ENCODE measurements at places on chromosomes 1 and 21.
A peak's percentile ranks its signal among the peaks of the same experiment; 100 is the strongest.

GRCh38 chr1:1670866-1671265, 12.1 kb upstream of the CDK11B start:
- H3K4me3 ChIP-seq = no peak overlapping the region
- no peak overlapping the region for H3K27ac ChIP-seq
- DNase-seq = no peak

GRCh38 chr21:42421018-42421793, 17.5 kb downstream of the UBASH3A start:
- DNase-seq = no peak
- peak overlapping the region; percentile 59 for H3K27ac ChIP-seq
- H3K27me3 ChIP-seq = no peaks in the 10 kb centered on the region
- H3K4me3 ChIP-seq = no peak overlapping the region

GRCh38 chr21:45827881-45828579, 153.5 kb upstream of the COL6A1 start:
- H3K27ac ChIP-seq = peak overlapping the region; percentile 23
- H3K4me1 ChIP-seq = peaks cover 14% of the 10 kb centered on the region
- no peaks in the 10 kb centered on the region for H3K36me3 ChIP-seq
- H3K27me3 ChIP-seq = no peaks in the 10 kb centered on the region
- no peak for DNase-seq

- H3K27ac ChIP-seq = no peak overlapping the region
- no peak for DNase-seq
- H3K36me3 ChIP-seq = no peaks in the 10 kb centered on the region
These were observed 98.6 kb upstream of the KRTAP19-8 start for GRCh38 chr21:31136891-31137290.

- no peak for DNase-seq
- no peaks in the 10 kb centered on the region for H3K36me3 ChIP-seq
- no peaks in the 10 kb centered on the region for H3K27me3 ChIP-seq
- H3K4me3 ChIP-seq = no peak overlapping the region
These were observed 198.0 kb downstream of the GRIK3 start for GRCh38 chr1:36836196-36836883.

DNA sequence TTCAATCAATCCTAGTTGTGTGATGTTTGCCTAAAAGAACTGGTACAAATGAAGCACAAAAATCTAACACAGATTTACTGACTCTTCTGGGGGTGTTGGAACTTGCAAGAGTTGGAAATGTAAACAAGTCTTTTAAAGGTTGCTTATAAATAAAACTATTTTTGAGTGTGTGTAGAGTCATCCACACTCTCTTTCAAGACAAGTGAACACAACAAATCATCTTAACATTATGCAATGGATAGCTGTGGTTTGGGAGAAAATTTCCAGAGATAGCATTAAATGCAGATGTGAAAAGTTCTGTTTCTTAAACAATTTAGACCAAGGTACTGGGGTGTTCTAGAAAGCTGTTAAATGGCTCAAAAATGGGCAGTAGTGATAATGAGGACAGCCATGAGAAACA, 28.7 kb downstream of the C1orf87 start:
- no peak overlapping the region for H3K4me3 ChIP-seq
- no peaks in the 10 kb centered on the region for H3K36me3 ChIP-seq
- H3K4me1 ChIP-seq = no peaks in the 10 kb centered on the region
- DNase-seq = no peak
- H3K27me3 ChIP-seq = no peaks in the 10 kb centered on the region
- H3K27ac ChIP-seq = no peak overlapping the region

DNA sequence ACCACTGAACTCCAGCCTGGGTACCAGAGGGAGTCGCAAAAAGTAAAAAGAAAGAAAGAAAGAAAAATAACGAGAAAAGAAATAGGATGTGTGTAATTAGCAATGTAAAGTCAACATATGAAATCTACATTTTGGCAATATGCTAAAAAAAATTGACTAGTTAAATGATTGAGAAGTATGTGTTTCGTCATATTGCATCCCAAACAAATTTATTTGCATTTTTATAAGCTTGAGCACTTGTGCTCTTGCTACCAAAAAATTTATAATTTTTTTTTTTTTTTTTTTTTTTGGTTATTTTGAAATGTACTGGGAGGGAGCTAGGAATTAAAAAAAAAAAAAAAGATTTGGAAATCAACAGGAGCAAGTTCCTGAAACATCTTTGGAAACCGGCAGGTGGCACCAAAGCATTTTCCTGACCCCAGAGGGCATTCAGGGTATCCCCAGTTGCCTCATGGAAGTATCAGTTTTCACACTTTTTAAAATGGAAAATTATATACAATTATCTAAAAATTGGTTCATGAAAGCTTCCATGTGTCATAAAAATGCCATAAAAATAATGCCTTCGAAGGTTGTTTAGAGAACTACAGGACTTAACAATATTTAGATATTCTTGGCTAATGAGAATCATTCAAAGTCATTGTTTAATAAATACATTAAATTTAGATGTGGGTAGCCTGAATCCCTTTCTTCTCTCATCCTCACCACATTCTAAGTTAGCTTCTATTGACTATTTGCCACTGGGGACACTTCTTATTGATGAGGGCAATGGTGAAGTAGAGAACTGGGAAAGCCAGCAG, 4.8 kb upstream of the HEATR1 start:
- no peak for DNase-seq
- peaks cover 7% of the 10 kb centered on the region for H3K27me3 ChIP-seq
- peaks cover 3% of the 10 kb centered on the region for H3K4me1 ChIP-seq
- no peak overlapping the region for H3K4me3 ChIP-seq
- no peak overlapping the region for H3K27ac ChIP-seq
- H3K36me3 ChIP-seq = peaks cover 6% of the 10 kb centered on the region

GRCh38 chr1:3772027-3772714, 378 bp upstream of the SMIM1 start:
- peaks cover 12% of the 10 kb centered on the region for H3K4me1 ChIP-seq
- H3K27ac ChIP-seq = peak overlapping the region; percentile 58
- H3K4me3 ChIP-seq = peak overlapping the region; percentile 51
- peak; percentile 82 for DNase-seq

DNA sequence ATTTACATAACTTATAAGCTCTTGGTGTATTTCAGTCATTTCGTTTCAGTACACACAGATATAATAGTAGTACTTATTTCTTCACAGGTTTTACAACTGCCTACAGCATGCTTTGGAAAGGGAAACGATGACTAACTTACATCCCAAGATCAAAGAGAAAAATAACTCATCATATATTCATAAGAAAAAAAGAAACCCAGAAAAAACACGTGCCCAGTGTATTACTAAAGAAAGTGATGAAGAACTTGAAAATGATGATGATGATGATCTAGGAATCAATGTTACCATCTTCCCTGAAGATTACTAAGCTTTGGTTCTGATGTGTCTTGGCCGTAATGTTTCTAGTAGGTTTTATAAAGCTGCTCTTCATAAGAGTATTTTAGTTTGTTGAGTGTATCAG, 30.9 kb downstream of the TYW3 start:
- no peak overlapping the region for H3K27ac ChIP-seq
- H3K27me3 ChIP-seq = no peaks in the 10 kb centered on the region
- no peaks in the 10 kb centered on the region for H3K4me1 ChIP-seq
- H3K4me3 ChIP-seq = no peak overlapping the region
- H3K36me3 ChIP-seq = peaks cover 5% of the 10 kb centered on the region

- peaks cover 5% of the 10 kb centered on the region for H3K36me3 ChIP-seq
- H3K27ac ChIP-seq = peak overlapping the region; percentile 95
- no peaks in the 10 kb centered on the region for H3K27me3 ChIP-seq
- H3K4me3 ChIP-seq = peak overlapping the region; percentile 65
These were observed 464 bp downstream of the PARK7 start for GRCh38 chr1:7962014-7962335.

DNA sequence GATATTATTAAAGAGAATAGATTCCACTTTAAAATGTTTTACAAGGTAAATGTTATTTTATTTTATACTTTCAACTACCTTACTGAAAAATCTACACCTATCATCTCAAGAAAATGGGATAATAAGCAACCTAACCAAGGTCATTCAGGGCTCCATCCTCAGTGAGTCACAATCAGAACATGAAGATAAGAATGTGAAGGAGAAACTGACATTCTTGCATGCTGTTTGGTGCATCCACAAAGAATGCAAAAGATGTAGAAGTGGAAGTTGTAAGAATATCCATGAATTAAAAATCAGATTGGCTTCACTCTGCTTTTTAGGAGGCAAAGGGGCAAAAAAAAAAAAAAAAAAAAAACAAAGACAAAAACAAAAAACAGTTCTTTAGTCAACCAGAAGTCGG, 6.5 kb downstream of the WARS2 start:
- H3K27me3 ChIP-seq = no peaks in the 10 kb centered on the region
- H3K36me3 ChIP-seq = no peaks in the 10 kb centered on the region
- H3K4me3 ChIP-seq = no peak overlapping the region
- H3K27ac ChIP-seq = no peak overlapping the region
- H3K4me1 ChIP-seq = no peaks in the 10 kb centered on the region

DNA sequence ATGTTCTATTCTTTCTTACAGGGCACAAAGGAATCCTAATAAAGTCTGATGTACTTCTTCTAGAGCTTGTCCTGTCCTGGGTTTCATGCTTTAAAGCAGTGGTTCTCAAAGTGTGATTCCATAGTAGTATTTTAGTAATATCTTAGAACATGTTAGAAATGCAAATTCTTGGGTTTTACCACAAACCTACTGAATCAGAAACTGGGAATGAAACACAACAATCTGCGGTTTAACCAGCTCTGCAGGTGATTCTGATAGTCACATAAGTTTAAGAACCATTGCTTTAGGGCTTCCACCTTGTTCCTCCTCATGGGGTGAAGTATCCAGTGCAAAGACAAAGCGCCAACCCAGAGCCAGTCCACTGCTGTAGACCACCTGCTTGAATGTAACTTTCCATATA, 41.1 kb downstream of the NGF start:
- no peak overlapping the region for H3K27ac ChIP-seq
- no peaks in the 10 kb centered on the region for H3K36me3 ChIP-seq
- H3K27me3 ChIP-seq = no peaks in the 10 kb centered on the region
- no peaks in the 10 kb centered on the region for H3K4me1 ChIP-seq
- H3K4me3 ChIP-seq = no peak overlapping the region

- H3K36me3 ChIP-seq = peaks cover 40% of the 10 kb centered on the region
- H3K27ac ChIP-seq = peak overlapping the region; percentile 77
- peak overlapping the region; percentile 46 for H3K4me3 ChIP-seq
- no peaks in the 10 kb centered on the region for H3K27me3 ChIP-seq
- peaks cover 54% of the 10 kb centered on the region for H3K4me1 ChIP-seq
- DNase-seq = peak; percentile 21
These were observed 3.5 kb downstream of the MINDY1 start for GRCh38 chr1:151003180-151003579.

- H3K27ac ChIP-seq = no peak overlapping the region
- no peak for DNase-seq
- no peaks in the 10 kb centered on the region for H3K4me1 ChIP-seq
- no peaks in the 10 kb centered on the region for H3K36me3 ChIP-seq
- H3K4me3 ChIP-seq = no peak overlapping the region
These were observed 22.2 kb upstream of the SPATA6 start for GRCh38 chr1:48493970-48494769.

- no peaks in the 10 kb centered on the region for H3K4me1 ChIP-seq
- DNase-seq = no peak
- H3K27ac ChIP-seq = no peak within 1 kb of the TSS
- no peaks in the 10 kb centered on the region for H3K36me3 ChIP-seq
- H3K4me3 ChIP-seq = no peak within 1 kb of the TSS
- no peaks in the 10 kb centered on the region for H3K27me3 ChIP-seq
These were observed at the start of gene MTMR11 for GRCh38 chr1:149936170-149936991. Gene MTMR11 (minus strand): TSS chr1:149936879. CDS start chr1:149936647, 232 bp downstream.

- no peaks in the 10 kb centered on the region for H3K36me3 ChIP-seq
- no peak overlapping the region for H3K4me3 ChIP-seq
- H3K27ac ChIP-seq = no peak overlapping the region
These were observed 10.7 kb downstream of the HES2 start for GRCh38 chr1:6409053-6409452.

- H3K36me3 ChIP-seq = no peaks in the 10 kb centered on the region
- no peak overlapping the region for H3K27ac ChIP-seq
- no peak for DNase-seq
- H3K4me1 ChIP-seq = no peaks in the 10 kb centered on the region
These were observed 69.0 kb downstream of the DDR2 start for GRCh38 chr1:162701286-162701685.

- H3K4me3 ChIP-seq = no peak overlapping the region
- H3K27me3 ChIP-seq = no peaks in the 10 kb centered on the region
- no peaks in the 10 kb centered on the region for H3K36me3 ChIP-seq
- H3K27ac ChIP-seq = peak overlapping the region; percentile 90
- DNase-seq = no peak
These were observed 1.6 kb upstream of the ENO1 start for GRCh38 chr1:8879922-8880676.

DNA sequence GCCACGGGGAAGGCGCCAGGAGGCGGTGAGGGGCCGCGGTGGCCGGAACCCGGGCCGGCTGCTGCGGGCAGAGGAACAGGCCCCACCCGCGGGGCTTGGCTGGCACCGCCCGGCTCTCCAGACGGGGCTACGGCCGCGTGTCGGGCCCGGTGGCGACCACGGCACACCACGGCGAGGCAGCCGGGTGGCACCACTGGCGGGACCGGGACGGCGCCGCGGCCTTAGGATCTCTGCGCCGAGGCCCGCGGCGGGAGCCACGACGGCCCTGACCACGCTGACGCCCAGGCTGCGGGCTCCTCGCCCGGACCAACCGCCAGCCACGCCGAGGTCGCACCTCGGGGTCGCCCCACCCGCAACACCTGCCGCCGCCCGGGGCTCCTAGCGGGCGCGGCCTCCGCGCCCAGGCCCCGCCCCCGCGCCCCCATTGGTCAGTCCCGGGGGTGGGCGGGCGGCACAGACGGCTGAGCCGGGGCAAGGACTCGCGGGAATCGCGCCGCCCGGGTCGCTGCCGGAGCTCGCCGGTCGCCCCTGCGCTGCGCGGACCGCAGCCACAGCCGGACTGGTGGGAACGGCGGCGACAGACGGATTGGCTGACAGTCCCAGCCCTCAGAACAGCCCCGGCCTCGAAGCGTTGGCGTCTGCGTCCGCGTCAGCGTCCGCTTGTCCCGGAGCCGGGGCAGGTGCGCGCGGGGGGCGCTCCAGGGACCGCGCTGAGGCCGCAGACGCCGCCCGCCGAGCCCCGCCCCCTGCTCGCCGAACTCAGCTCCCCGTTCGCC, at the start of gene BMP8A:
Gene BMP8A, plus strand, starts transcription at position 491 of the 776 bp plus-strand sequence. CDS start 356 bp downstream, outside the sequence.
- H3K27ac ChIP-seq = no peak within 1 kb of the TSS
- H3K4me1 ChIP-seq = no peaks in the 10 kb centered on the region
- peak within 1 kb of the TSS; percentile 39 for H3K4me3 ChIP-seq
- DNase-seq = peak; percentile 59

DNA sequence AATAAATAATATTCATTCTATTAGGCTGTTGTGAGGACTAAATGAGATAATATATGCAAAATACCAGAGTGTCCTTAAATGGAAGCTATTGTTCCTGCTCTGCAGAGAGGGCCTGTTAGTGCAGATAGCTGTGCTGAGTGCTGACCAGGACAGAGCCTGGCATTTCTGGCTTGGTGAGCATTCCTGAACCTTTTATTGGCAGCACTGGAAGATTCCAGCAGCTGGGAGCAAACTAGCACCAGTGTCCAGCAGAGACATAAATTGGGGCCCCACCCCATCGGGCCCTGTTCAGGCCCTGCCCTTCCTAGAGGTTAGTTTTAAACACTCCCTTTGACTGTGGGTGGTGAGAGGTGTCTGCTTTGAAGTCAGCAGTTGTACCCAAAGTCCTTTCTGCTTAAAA, 85.9 kb upstream of the GADD45A start:
- no peak overlapping the region for H3K4me3 ChIP-seq
- no peaks in the 10 kb centered on the region for H3K4me1 ChIP-seq
- no peak for DNase-seq
- no peaks in the 10 kb centered on the region for H3K27me3 ChIP-seq
- H3K27ac ChIP-seq = no peak overlapping the region
- no peaks in the 10 kb centered on the region for H3K36me3 ChIP-seq
